ENCODE measurements at places on chromosomes 16 and 17.

DNA sequence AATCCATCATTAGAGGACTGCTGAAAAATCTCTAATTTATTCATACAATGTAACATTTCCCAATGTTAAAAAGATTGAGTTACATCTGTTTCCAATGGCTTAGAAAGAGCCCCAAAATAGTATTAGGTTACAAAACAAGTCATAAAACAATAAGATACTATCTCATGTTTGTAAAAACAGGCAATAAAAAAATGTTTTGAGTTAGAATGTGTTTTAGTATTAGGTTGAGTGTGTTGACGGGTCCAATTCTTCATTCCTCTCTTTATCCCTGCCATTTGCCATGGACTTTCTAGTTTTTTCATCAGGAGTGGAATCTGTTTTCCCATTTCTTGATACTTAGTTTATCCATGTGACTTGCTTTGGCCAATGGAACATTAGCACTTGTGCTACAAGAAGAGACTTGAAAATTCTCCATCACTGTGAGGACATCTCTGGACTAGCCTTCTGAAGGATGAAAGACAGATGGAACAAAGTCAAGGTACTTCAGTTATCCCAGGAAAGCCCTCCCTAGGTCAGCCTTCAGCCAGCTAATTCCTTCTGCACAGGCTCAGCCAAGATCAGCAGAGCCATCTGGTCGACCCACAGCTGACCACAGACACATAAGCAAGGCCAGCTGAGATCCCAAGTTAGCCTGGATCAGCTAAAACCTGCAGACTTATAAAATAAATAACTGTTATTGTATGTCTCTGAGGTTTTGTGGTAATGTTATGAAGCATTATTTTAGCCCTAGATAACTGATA is 83.3 kb downstream of the HS3ST3A1 start:
- no peak overlapping the region for H3K27ac ChIP-seq
- no peaks in the 10 kb centered on the region for H3K36me3 ChIP-seq
- H3K4me3 ChIP-seq: no peak overlapping the region
- H3K27me3 ChIP-seq: peaks cover 18% of the 10 kb centered on the region
- H3K4me1 ChIP-seq: no peaks in the 10 kb centered on the region

DNA sequence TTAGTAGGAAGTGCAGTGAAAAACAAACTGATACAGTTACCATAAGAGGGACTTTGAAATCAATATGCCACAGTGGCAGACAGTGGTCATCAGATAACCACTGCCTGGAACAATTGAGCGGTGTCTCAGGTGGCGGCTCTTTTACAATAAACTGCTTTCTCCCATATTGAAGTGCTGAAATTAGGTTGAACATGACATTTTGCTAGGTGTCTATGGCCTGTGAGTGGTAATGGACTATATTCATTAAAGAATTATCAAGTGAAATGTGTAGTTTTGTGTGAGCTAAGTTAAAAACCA is 214.7 kb downstream of the RPTOR start:
- H3K4me1 ChIP-seq: peaks cover 39% of the 10 kb centered on the region
- no peak for DNase-seq
- H3K27ac ChIP-seq: peak overlapping the region; percentile 44
- H3K36me3 ChIP-seq: peaks cover 4% of the 10 kb centered on the region

DNA sequence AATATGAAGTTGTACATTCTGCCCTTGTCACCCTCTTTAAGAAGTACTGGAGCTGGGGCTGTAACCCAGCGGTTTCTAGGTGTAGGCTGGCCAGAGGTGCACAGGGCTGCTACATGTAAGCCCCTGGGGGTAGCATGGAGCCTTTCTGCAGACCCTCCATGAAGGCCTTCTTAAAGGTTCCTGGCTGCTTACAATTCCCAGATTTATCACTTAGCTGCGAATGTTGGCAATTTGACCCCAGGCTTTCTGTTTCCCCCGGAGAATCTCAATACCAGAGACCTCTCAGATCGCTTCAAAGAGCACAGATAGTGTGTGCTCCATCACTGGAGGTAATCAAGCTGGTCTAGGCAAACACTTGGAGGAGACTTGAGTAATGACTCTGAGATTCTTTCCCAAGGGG is 309.4 kb downstream of the CBLN1 start:
- H3K4me1 ChIP-seq: no peaks in the 10 kb centered on the region
- DNase-seq: no peak
- no peak overlapping the region for H3K4me3 ChIP-seq
- H3K36me3 ChIP-seq: no peaks in the 10 kb centered on the region
- no peak overlapping the region for H3K27ac ChIP-seq

- peaks cover 2% of the 10 kb centered on the region for H3K4me1 ChIP-seq
- DNase-seq: no peak
- no peak overlapping the region for H3K27ac ChIP-seq
- peaks cover 35% of the 10 kb centered on the region for H3K27me3 ChIP-seq
- no peaks in the 10 kb centered on the region for H3K36me3 ChIP-seq
- H3K4me3 ChIP-seq: no peak overlapping the region
These were observed 488 bp upstream of the HAP1 start for GRCh38 chr17:41734949-41735313.

- peaks cover 9% of the 10 kb centered on the region for H3K4me1 ChIP-seq
- no peak overlapping the region for H3K4me3 ChIP-seq
- no peaks in the 10 kb centered on the region for H3K36me3 ChIP-seq
- peaks cover 5% of the 10 kb centered on the region for H3K27me3 ChIP-seq
These were observed 133.3 kb upstream of the CIBAR2 start for GRCh38 chr16:85245307-85246172.

DNA sequence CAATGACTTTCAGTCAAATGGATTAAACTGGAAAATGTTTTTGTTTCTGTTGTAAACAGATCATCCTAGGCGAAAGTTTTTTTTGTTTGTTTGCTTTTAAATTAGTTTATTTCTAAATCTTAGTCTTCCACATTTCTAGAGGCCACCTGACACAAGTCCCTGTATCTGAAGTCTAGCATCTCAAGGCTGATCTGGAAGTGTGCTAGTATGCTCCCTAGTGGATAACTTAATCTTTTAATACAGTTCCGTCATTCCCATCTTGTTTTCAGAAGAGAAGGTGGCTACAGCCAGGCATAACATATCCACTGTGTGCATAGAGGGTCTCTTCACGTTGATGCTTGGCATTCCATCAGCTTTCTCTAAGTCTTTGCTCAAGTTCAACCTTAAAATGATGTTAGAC is 7.6 kb downstream of the IFT20 start:
- H3K36me3 ChIP-seq: peaks cover 11% of the 10 kb centered on the region
- no peak overlapping the region for H3K4me3 ChIP-seq
- H3K27ac ChIP-seq: no peak overlapping the region

GRCh38 chr16:8781797-8782196 is 15.6 kb downstream of the TMEM186 start:
- no peak for DNase-seq
- H3K36me3 ChIP-seq: no peaks in the 10 kb centered on the region
- H3K4me3 ChIP-seq: no peak overlapping the region

GRCh38 chr16:23823475-23824384 is 12.1 kb upstream of the PRKCB start:
- peaks cover 61% of the 10 kb centered on the region for H3K4me1 ChIP-seq
- no peaks in the 10 kb centered on the region for H3K36me3 ChIP-seq
- peak overlapping the region; percentile 54 for H3K4me3 ChIP-seq
- no peaks in the 10 kb centered on the region for H3K27me3 ChIP-seq

DNA sequence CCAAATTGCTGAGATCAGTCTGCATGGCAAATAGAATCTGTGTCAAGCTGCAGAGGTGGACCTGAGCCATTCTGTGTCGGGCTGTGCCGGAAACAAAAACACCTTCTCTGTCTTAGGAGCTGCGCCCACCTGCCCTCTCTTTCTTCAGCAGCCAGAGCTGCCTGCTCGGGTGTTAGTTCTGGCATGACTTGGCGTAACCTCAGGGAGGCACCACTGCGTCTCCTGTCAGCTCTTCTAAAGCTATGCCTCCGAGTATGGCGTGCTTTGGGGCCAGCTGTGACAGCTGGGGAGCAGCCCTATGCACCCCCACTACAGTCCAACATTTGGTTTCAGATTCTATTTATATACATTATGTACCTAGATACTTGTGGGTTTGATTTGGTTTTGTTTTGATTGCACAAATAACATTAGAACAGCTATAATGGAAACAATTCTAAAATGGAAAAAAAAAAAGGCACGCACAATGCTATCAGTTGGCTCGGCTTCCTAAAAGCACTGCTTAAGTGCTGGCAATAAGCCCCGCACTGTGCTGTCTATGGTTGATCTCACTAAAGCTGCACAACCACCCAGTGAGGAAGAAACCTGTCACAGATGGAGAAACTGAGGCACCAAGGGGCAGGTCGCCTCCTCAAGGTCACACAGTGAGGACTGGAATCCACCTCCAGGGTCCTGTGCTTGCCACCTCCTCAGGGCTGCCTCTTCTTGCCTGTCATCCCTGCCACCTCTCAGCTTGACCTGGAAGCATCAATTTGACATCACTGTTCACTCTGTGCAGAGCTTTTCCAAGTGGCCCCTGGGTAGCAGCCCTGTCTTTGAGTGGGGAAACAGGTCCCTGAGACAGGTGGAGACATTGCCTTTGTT is 18.7 kb upstream of the ADGRG1 start:
- H3K36me3 ChIP-seq: no peaks in the 10 kb centered on the region
- DNase-seq: peak; percentile 85
- peak overlapping the region; percentile 93 for H3K27ac ChIP-seq
- peak overlapping the region; percentile 80 for H3K4me3 ChIP-seq
- H3K4me1 ChIP-seq: peaks cover 65% of the 10 kb centered on the region
- H3K27me3 ChIP-seq: no peaks in the 10 kb centered on the region

DNA sequence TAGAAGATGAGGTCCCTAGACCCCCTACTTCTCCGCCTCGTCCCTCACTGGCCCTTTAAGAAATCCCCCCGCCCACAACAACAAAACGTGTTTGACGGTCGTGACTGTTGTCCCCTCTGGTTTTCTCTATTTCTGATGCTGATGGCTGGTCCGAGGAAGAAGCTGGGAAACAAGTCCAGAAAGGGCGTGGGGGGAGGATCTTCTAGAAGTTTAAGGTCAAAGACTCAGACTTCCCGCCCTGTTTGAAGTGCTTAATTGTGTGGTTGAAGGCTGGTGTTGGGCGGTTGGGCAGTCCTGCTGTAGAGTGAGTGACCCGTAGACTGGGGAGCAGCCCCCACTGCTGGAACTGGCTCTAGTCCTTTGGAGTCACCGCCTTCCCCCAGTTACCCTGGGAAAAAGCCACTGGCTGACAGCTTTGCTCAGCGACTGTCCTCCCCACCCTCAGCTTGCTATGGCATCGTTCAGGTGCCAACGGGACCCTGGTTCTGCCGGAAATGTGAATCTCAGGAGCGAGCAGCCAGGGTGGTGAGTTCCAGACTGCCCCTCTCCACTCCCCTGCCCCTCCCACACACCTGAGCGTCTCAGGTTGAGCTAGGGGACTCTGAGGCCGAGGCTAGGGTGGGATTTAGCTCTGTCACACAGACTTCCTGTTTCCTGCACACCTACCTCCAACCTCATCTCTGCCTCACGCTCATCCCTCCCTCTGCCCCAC is 1.6 kb downstream of the MLLT6 start:
- peaks cover 25% of the 10 kb centered on the region for H3K36me3 ChIP-seq
- H3K27me3 ChIP-seq: no peaks in the 10 kb centered on the region
- H3K27ac ChIP-seq: peak overlapping the region; percentile 94
- peaks cover 56% of the 10 kb centered on the region for H3K4me1 ChIP-seq
- peak overlapping the region; percentile 99 for H3K4me3 ChIP-seq

DNA sequence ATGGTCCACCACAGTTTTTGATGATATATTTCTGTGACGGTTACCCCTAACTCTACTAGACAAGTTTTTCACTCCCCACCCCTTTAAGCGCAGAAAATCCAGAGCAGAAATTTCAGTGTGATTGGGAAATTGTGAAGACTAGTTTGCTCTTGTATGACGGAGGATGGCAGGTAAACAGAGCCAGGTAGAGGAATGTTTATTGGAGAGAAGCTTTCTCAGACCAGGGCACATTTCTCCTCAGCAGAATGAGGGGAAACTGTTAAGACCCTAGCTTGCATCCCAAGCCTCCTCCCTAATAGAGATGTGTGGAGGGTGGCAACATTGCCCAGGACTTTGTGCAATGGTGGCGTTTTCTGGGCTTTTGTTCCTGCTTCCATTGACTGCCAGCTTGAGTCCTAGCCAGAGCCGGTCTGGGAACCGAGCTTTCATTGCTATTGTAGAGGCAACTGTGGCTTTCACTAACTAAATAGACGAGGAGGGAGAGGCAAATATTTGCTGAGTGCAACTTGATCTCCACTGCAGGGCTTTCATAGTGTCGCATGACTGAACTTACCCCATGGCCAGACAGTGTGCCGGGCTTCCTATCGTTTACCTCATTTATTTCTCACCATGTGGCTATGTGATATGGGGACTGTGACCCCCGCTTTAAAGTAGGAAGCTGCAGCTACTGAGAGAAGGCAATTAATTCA is 159.6 kb upstream of the MPHOSPH6 start:
- peaks cover 26% of the 10 kb centered on the region for H3K27me3 ChIP-seq
- peaks cover 6% of the 10 kb centered on the region for H3K4me1 ChIP-seq
- H3K27ac ChIP-seq: no peak overlapping the region

- no peak overlapping the region for H3K27ac ChIP-seq
- no peaks in the 10 kb centered on the region for H3K36me3 ChIP-seq
- H3K4me1 ChIP-seq: no peaks in the 10 kb centered on the region
- DNase-seq: no peak
These were observed 308.1 kb downstream of the HAPSTR1 start for GRCh38 chr16:9399573-9399972.

- H3K27ac ChIP-seq: peak overlapping the region; percentile 64
- H3K4me1 ChIP-seq: peaks cover 38% of the 10 kb centered on the region
- H3K36me3 ChIP-seq: no peaks in the 10 kb centered on the region
- DNase-seq: no peak
- peaks cover 24% of the 10 kb centered on the region for H3K27me3 ChIP-seq
These were observed 9.0 kb downstream of the CUEDC1 start for GRCh38 chr17:57945996-57946797.

- DNase-seq: peak; percentile 74
- H3K27ac ChIP-seq: peak overlapping the region; percentile 5
- no peaks in the 10 kb centered on the region for H3K27me3 ChIP-seq
- H3K4me3 ChIP-seq: no peak overlapping the region
- H3K36me3 ChIP-seq: no peaks in the 10 kb centered on the region
These were observed 14.8 kb downstream of the PDP2 start for GRCh38 chr16:66894948-66895688.

Data from natural killer cell treated with Interleukin-12 subunit alpha and Interleukin-12 subunit beta and Interleukin-15 and Interleukin-18, amount 100 ng/mL, for 72 hours (primary cell).